ENCODE measurements at places on chromosomes 13 and 19.

GRCh38 chr13:113981194-113981605, 7.3 kb upstream of the C13orf46 start:
- DNase-seq = peak; percentile 99

- no peak for DNase-seq
Measured at GRCh38 chr19:53519446-53519845, 18.5 kb upstream of the ZNF331 start.

GRCh38 chr13:62305756-62306155, 890.1 kb upstream of the PCDH20 start:
- no peak for DNase-seq

DNA sequence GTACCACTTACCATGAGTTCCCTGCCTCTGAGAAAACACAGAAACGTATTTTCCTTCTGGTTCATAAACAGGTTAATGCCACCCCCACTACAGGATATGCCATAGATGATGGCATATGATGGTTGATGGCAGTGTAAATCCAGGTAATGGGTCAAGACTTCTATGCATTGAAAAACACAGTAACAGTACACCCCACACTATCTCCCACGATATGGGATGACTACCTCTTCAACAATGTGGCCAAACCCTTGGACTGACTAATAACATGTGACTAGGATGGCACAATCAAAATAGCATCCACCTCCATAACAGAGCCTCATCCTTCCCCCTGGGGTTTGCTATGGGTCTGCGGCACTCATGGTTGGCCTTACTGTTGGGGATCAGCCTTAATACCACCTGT, 22.0 kb downstream of the ZNF235 start:
- no peak for DNase-seq

DNA sequence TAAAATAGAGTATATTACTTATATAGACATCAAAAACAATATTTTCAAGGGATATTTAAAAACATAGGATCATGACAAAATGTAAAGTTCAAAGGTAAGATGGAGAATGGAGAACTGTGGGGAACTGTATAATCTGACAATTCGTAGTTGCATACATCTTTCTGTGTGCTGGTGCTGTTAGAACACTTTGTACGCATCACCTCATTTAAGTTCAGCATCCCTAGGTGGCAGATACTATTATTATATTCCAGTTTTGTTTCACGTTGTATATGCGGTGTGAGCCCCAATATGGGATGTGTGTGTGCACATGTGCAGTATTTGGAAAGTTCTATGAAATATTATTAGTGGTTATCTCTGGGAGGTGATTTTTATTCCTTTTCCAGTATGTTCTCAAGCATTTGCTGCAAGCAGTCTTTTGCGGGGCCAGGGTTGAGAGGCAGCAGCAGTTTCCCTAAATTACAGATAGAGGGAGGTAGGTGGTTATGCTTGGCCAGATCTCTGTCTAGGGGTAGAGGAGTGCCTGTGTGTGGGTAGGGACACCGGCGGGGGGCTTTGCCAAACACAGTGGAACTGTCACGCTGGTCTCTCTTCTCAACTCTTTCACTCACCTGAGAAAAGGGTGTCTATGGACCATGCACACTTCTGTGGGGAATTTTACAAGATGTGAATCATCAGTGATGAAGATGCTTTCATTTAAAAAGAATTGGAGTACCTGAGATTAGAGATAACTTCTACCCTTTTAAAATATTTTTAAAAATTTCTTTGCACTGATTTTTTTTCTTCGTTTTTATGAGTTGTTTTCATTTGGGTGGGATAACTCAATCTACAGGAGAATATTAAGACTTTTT, 55.6 kb upstream of the ALOX5AP start:
- no peak for DNase-seq

GRCh38 chr19:18007044-18007916, 690 bp upstream of the ARRDC2 start:
- DNase-seq = peak; percentile 50

DNA sequence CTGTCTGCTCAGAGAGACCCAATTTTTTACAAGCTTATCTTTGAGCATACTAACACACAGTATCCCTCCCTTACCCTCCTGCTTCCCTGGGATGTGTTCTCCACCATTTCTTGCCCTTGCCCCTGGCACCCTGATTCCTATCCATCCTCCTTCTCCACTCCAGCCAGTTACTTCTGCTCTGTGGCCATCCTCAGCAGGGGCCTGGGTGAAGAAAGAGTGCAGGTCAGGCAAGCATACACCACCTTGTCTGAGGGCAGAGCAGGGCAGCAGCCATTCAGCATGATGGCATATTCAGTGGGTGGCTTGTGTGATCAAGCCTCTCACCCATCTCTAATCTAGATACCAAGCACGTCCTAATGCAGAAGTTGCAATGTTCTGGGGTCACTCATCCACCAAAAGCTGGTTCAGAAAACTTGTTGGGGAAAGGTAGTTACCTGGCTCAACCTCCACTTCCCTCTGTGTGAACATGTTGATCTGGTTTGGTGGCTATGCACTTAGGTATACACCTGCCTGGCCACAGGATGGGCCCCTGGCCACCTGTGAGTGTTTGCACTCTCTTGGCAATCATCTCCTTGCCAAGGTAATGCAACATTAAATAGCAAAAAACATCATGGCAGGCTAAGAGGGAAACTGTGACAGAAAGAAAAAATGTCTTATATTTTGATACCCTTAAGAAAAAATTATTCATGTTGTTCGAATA, 900.3 kb upstream of the MIR17HG start:
- no peak for DNase-seq

GRCh38 chr13:113298043-113298945, 1.3 kb downstream of the LAMP1 start:
- peak; percentile 39 for DNase-seq

DNA sequence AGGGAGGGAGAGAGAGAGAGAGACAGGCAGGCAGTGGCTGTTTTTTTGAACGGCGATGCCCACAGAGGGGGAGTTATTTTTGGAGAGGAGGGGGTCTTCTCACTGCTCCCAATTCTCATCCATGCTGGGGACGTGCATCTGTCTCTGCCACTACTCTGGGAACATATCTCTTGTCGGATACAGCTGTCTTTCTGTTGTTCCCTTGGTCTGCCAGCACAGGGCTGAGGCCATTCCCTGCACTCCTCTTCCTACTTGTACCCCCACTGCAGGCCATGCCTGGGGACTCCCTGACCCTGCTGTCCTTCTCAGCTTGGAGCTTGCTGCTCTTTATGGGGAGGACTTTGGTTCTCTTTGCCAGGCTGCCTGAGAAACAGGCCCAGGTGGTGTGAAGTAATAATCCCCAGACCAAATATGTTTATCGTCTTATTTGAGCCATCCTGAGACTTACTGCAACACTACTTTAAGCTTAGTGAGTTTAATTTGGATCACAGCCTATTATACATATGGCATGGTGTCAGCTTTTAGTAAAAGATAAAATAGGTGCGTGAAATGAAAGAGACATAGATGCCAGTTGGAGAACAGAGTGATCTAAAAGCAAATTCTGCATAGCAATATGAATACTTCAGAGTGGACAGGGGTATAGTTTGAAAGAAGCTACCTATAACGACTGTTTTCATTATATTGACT, 19.1 kb downstream of the LRCH1 start:
- DNase-seq = no peak

DNA sequence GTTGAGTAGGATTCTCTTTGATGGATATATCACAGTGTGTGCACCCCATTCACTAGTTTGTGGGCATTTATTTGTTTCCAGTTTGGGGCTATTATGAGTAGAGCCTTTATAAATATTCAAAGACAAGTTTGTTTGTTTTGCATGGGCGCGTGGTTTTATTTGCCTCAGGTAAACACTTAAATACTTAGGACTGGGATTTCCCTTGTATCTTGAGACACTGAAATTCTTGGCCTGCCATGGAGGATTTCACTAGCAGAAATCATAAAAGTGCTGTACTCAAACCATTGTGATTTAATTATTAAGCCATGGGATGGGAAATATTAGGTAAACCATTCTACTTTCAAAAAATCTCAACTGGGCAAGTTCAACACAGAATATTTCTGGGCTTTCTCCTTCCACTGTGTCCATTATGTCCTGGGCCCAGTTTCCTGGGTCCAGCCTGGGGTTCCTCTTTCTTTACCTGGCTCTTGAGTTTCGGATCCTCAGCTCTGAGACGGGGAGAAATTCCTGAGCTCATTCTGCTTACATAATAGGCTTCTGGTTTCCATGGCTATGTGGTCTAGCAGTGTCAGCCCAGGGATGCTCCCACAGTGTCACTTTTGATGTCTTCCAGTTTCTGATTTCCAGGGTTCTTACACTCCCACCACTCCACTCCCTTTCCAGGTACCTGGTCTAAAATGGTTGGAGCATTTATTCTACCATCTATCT, 14.4 kb downstream of the MYO16 start:
- DNase-seq = no peak

- DNase-seq = no peak
Measured at GRCh38 chr19:30096596-30097370, 154.7 kb downstream of the URI1 start.

GRCh38 chr13:49697468-49697867, 6.2 kb upstream of the EBPL start:
- DNase-seq = no peak

DNA sequence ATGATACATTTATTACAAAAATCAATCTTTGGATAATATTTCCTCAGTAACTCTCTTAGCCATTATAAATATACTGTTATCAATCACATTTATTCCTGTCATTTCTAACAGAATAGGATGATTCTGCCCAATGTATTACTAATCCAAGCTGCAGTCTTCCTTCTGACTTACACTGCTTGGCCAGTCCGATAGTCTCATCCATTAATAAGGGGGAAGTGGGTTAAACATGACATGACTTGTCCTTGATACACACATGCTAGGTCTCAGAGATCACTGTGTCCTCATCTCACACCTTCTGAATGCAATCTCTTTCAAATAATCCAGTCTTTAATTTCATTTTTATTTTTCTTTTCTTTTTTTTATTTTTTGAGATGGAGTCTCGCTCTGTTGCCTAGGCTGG, 18.8 kb downstream of the SACS start:
- no peak for DNase-seq

GRCh38 chr13:28621449-28621848, 37.5 kb upstream of the POMP start:
- no peak for DNase-seq

DNA sequence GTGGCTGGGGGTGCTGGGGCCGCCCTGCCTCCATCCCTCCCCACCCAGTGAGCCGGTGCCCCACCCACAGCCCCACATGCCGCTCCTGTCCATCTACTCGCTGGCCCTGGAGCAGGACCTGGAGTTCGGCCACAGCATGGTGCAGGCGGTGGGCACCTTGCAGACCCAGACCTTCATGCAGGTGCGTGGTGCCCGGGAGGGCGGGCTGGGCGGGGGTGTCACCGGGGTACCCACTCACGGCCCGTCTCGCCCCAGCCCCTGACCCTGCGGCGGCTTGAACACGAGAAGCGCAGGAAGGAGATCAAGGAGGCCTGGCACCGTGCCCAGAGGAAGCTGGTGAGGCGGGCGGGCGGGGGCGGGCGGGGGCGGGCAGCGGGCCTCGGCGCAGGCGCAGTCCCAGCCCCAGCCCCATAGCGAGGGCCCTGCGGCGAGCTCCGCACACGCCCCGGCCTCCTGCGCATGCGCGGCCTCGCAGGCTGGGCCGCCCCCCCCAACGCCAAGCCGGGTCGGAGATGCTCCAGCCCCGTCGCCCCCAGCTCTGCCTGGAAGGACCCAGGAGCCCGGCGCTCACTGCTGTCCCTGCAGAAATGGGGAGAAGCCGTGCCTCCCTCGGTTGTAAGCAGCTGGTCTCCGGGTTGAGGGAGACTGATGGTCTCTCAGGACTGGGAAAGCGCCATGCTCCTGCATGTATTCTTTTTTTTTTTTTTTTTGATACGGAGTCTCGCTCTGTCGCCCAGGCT, 7.7 kb downstream of the ARHGAP45 start:
- DNase-seq = peak; percentile 85

DNA sequence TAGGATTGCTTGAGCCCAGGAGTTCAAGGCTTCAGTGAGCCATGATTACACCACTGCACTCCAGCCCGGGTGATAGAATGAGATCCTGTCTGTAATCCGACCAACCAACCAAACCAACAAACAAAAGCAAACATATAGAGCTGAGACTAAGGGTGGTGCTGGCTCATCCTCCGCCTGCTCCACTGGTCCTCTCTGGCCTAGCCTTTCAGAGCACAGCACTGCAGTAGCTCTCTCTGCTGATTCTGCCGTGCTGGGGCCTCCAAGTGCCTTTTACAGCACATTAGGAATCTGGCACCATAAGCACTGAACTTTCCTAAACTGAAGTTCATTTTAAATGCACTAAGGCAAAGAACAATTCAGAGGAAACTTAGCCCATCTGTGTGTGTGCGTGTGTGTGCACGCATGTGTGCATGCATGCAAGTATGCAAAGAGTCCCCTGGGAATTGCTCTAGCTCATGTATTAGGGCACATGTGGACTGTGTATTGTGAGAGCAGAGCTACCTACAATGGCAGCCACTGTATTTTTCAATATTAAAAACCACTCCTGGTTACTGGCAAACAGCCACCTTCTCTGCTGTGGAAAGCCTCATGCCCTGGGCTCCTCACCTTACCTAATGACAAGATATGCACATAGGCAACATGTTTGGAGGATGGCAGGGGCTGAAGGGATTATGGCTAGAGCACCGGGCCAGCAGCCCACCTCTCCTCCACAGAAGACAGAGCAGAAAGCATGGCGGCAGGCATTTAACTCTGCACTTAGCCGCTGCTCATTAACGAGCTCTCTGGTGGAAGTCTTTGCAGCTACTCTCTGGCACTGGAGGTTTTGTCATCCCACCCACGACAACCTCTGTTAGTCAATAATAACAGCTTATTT, 223.1 kb upstream of the TSHZ3 start:
- DNase-seq = no peak

- no peak for DNase-seq
Measured at GRCh38 chr13:110400786-110401533, 93.9 kb downstream of the COL4A2 start.

DNA sequence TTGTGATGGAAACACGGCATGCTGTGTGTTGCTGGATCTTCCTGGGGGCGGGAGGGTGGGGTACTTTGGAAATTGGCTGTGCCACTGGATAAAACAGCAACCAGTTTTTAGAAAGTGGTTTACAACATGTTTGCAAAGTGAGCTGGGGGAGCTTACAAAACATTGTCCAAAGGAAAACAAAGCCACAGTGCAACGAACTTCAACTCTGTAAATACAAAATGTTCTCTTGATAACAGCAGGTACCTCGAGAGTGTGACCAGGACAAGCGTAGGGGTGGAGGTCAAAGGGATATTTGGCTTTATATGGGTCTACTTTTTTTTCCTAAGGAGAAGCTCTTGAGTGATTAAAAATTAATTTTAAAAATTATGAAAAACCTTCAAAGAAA, 2.5 kb downstream of the IGSF23 start:
- DNase-seq = no peak

- DNase-seq = no peak
Measured at GRCh38 chr19:42412661-42413076, 14.5 kb downstream of the LIPE start.

GRCh38 chr19:48964205-48965039, 687 bp upstream of the FTL start:
- DNase-seq = no peak

GRCh38 chr13:45047394-45048310, 58.3 kb downstream of the GPALPP1 start:
- DNase-seq = peak; percentile 73

DNA sequence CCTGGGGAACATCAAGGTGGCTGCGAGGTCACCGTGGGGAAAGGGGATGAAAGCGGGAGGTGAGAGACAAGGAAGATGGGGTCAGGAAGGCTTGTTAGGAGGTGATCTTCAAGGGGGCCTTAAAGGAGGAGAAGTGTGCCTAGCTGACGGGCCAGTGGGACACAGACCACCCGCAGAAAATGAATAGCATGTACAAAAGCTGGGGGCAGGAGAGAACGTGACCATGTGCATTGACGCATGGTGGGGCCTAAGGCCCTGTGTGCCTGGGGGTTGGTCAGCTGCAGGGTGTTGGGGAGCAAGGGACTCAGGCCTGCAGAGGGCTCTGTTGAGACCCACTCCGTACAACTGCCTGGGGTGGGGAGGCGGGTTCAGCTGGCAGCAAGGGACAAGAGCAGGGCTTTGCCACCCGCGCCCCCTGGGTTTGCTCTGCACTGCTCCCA, 5.9 kb downstream of the RAB8A start:
- no peak for DNase-seq

Measured in NCI-H146 (cell line).